Coronary artery (tissue), 2 donors: ENCODE measurements at places on chromosomes 12 and 14.

DNA sequence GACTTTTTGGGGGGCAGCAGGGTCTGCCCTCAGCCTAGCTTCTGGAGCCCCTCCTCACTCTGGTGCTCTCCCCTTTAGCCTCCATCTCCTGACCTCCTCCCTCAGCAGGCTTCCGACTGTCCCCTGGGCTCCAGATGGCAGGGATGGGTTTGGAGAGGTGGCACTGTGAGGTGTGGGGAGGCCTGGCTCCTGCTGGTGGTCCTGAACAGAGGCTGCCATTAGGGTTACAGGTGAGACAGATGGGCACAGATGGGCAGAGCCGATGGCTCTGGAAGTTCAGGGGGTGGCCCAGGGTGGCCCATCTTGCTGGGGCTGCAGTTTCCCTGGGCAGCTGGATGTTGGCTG is 68.5 kb upstream of the BEGAIN start:
- no peak for DNase-seq

DNA sequence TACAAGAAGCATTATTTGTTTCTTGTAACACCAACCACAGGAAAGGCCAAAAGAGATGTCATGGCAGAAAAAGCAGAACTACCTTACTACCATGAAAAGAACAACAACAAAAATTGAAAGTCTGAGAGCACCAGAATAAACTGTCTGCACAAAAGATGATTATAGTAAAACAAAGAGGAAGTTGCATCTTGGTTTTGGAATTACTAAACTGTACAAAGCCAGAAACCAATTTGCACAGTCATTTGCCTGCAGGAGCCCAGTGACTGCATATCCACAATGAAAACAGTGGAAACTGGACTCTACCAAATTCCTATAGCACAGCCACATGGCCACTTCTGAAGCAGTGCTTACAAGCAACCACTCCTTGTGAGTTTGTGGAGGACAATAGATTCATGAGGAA is 276.2 kb downstream of the SSPN start:
- DNase-seq: no peak

- no peak for DNase-seq
These were observed 80.6 kb downstream of the MAP1LC3B2 start for GRCh38 chr12:116639765-116640164.

- DNase-seq: no peak
These were observed 191.5 kb downstream of the SLC5A8 start for GRCh38 chr12:101018540-101018939.

GRCh38 chr12:56644654-56645053 is 1.1 kb downstream of the ATP5F1B start:
- no peak for DNase-seq

- no peak for DNase-seq
These were observed 15.8 kb downstream of the FOXN3 start for GRCh38 chr14:89401241-89401640.

DNA sequence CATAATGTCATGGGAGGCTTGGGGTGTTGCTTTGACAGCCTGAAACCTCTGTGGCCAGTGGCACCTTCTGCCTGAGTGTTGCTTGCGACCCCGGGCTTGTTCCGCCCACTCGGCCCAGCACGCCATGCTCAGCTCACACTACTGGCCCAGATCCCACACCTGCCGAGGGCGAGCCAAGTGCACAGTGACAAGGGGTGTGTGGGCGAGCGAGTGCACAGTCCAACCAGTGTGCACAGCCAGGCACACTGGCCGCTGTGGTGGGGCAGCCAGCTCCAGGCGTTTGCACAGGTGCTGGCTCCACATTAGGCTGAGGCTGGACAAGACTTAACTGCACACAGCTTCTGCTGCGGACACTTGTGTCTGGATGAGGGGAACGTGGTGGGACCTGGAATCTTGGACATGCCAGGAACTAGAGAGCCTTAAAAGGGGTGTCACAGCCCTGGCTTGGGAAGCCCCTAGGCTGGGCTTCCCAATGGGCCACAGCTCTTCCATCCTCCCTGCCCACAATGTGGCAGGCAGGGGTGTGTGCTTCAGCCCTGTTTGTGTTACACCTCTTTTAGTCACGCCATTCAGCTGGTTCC is 609.2 kb upstream of the FOXG1 start:
- DNase-seq: no peak

DNA sequence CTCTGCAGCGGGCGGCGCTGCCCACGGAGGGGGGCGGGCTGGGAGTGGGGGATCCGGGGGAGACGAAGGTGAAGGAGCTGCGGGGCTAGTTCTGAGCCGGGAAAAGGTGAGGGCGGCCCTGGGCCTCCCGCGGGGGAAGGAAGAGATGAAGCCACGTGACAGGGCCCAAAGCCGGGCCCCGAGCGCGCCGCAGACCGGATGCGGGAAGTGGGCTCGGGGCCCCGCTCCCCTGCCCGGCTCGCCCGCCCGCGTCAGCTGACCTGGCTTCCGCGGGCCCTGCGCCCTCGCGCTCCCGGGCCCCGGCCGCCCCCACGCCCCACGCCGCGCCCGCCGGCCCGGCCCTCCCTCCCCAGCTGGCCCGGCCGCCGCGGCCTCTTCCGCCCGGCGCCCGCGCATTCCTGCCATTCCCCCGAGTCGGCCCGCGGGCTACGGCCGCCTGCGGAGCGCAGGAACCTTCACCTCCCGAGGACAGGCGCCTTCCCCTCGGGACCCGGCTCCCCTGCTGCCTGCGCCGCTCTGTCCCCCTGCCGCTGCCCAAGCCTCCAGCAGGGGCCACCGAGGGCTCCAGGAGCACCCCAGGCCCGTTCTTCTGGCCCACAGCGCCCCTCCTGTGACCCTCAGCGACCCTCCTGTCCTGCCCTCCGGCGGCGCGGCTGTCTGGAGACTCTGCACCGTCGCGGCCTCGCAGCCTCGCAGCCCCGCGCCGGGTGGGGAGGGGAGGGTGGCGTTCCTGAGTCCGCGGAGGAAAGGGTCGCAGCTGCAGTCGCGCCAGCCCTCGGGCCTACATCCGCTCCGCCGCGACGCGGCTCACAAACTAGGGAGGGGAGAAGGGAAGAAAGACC is 20.4 kb downstream of the NINJ2 start:
- peak; percentile 80 for DNase-seq

DNA sequence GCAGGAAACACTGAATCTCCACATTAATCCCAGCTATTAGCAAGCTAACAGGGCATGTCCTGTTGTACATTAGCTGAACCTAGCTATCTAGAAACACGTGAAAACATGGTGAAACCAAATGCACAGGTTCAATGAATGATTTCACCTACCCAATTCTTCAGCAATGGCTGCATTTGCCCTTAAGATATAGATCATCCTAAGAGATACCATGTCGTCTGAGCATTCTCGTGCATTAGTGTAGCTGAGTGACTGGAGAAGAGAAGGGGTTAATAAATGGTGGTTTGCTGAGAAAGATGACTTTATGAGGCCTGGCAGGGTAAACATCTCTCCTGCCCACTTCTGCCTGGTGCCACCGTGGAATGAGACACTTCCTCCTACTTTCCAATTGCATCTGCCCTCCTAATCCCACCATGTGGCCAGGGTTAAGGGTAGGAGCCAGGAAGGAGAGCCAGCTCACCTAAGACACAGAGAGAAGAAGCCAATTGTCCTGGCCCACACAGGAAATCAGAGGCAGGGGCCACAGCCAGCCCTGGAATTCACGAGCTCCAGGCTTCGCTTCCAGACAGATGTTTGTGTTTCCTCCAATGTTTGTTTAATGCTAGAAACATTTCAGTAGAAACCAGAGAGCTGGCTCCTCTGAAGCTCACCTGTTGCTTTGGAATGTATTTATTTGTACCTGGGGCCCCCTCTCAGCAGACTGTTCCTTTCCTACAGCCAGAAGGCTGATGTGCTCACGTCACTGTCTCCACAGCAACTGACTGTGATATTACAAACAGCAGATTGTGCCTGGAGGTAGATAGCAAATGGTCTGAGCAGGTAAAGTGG is 126.0 kb upstream of the PARP11 start:
- no peak for DNase-seq

- no peak for DNase-seq
These were observed 80.0 kb upstream of the RGS6 start for GRCh38 chr14:71852181-71852580.

DNA sequence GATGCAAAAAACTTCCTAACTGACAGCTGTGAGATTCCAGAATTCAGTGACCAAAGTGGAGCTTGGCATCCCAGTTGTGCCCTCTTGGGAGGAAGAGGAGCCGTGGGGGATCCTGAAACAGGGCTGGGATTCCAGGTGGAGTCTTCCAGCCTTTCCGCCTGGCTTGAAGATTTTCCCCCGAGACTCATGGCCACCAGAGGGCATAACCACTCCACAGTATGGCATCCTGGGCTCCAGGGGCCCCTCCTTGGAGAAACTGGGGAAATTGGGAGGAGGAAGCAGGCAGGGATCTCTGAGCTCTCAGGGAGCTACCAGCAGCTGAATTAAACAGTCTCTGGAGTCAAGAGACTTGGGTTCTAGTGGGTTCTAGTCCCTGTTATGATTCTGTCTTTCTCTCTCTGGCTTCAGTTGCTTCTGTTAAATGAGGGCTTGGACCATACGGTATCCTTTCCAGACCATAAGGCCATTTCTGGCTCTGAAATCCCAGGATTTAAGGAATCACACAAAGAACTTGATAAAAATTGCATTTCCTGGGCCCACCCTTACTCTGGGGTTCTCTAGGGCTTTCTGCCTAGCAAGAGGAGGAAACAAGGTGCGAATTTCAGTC is 2.6 kb upstream of the TAMALIN start:
- DNase-seq: no peak

GRCh38 chr14:102223682-102224081 is 81.3 kb downstream of the MOK start:
- DNase-seq: no peak

- DNase-seq: peak; percentile 79
These were observed 73.6 kb downstream of the TESC start for GRCh38 chr12:117025481-117026151.

DNA sequence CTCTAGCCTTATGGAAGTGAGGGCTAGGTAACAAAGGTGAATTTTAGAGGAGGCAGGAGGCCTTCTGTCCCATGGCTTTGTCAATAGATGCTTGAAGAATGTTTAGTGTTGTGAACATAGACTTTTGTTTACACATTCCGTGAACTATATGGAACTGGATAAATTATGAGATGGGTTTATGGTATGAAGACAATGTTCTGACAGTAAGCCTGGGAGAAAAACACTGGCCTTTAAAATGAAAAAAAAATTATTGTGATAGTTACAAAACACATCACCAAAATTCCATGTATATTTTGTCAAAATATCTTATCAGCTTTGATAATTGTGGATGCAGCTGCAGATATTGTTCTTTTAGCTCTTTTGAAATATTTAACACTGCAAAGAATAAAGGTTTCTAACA is 251.5 kb upstream of the DCN start:
- no peak for DNase-seq

- no peak for DNase-seq
These were observed 13.0 kb downstream of the TBC1D30 start for GRCh38 chr12:64837427-64837826.

DNA sequence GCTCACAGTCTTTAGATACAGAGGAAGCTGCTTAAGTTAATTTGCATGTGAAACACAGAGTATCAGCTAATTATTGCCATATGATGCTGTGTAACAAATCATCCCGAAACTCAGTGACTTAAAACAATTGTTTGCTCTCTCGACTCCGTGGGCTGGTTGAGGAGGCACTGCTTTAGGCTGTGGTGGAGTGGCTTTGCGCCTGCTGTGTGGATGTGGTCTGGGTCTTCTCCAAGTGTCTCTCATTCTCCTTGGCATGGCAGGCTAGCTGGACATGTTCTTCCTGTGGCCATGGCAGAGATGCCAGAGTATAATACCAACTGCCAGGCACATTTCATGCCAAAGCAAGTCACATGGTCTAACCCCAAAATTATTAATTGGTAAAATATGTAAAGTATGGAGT is 40.9 kb downstream of the PELI2 start:
- DNase-seq: no peak

- no peak for DNase-seq
These were observed 15.3 kb downstream of the UBE2N start for GRCh38 chr12:93426412-93426805.

DNA sequence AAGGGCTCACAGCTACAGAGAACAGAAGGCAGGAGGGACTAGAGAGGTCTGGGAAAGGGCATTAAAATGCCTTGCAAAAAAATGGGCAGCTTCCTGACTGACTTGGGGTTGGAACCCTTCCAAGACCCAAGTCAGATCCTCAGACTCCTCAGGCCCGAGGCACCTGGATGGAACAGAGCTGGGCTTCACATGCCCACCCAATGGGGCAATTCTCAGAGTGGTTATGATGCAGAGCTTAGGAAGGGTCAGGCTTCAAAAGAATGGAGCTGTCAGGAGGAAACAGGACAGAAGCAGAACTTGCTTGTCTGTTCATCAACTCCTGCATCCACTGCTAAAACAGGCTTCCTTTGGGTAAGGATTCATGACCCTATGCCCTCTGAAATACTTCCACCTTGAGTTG is 9.7 kb upstream of the KRT1 start:
- no peak for DNase-seq
